ENCODE measurements at places on chromosomes 6 and 20.

DNA sequence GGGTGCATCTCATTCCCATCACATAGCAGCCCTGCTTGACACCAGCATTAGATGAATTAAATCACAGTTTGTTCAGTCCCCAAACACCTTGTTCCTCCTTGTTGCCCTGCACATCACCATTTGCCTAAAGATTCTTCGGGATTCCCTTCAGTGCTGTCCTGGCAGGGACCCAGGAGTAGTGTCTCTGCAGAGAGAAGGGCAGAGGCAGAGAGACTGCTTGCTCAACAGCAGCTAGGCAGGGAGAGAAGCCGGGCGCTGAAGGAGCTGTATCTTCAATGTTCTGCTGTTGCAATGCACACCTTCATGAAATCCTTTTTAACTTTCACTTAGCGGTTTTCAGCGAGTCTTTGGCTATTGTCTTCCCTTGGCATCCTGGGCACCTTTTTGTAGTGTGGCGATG is 362.9 kb downstream of the FARS2 start:
- DNase-seq = no peak

GRCh38 chr6:133236932-133237331 is 4.2 kb upstream of the EYA4 start:
- DNase-seq = no peak

DNA sequence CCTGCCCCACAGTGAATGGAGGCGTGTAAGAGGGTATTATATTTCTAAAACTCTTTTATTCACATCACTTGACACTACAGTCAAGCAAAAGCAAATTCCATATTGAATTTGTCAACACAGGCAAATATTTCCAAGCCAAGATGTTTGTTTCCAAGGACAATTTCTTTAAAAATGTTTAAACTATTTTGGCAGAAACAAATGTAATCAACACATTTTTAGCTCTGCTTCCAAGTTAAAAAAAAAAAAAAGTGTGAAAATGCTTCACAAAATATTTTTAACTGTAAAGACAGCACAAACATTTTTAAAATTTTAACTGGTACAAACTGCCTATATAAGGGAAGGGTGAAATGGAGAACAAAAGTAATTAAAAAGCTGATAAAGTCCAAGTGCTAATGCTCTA is 44.9 kb upstream of the DST start:
- DNase-seq = no peak

DNA sequence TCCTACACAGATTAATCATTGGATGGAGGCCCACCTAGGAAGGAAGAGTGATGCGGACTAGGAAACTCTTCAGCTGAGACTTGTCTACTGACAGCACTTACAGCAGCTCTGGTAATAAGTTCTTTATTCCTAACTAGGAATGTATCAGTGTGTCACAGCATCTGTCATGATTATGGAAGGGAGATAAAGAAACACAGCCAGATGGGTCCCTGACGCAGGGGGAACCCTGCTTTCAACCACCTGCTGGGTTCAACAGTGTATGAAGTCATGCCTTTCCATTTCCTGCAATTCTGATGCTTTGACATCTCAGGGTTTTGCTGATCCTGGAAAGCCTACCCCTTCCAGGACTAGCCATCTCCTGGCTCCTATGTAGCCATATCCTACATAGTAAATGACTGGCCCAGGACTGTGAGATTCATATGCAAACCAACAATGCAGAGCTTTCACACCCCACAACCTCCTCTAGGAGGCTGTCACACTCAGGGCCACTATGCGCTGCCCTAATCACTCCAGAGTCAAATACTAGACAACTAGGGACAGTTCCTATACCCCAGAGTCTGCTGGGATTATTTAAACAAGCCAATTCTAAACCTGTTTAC is 29.0 kb upstream of the MANEA start:
- no peak for DNase-seq
